ENCODE measurements at places on chromosomes 1 and 21. TPM values are rescaled to one million over a fixed set of nuclear protein-coding genes. Genes with fewer than 3 reads are reported as not detected.
A peak's percentile ranks its signal among the peaks of the same experiment; 100 is the strongest.

GRCh38 chr1:238419209-238419608, 528.5 kb upstream of the ZP4 start:
- H3K36me3 ChIP-seq, result no peaks in the 10 kb centered on the region
- H3K27ac ChIP-seq, result no peak overlapping the region
- DNase-seq, result no peak

GRCh38 chr1:42947117-42947516, 11.6 kb downstream of the SLC2A1 start:
- H3K36me3 ChIP-seq, result no peaks in the 10 kb centered on the region
- peak overlapping the region; percentile 93 for H3K27ac ChIP-seq
- H3K4me3 ChIP-seq, result no peak overlapping the region
- H3K4me1 ChIP-seq, result peaks cover 41% of the 10 kb centered on the region
- H3K27me3 ChIP-seq, result no peaks in the 10 kb centered on the region

- H3K4me1 ChIP-seq, result no peaks in the 10 kb centered on the region
- no peak overlapping the region for H3K4me3 ChIP-seq
- H3K27me3 ChIP-seq, result no peaks in the 10 kb centered on the region
- H3K36me3 ChIP-seq, result no peaks in the 10 kb centered on the region
Observed at GRCh38 chr1:204170494-204171155, 4.5 kb upstream of the REN start.

DNA sequence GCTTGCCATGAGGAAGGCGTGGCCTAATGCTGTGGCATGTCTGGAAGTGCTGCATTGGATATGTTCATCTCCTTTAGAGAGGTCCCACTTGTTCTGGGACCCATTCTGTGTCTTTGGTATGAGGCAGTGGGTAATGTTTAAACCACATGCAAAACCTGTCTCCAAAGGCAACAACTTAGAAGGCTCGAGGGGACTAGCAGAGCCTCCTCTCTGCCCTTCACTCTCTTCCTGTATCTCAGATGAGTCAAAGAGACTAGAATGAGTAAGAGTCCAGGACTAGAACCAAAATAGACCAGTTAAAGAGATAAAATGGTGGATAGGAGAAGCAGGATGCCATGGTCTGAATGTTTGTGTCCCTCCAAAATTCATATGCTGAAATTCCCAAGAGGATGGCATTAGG, 220.8 kb upstream of the KIAA0040 start:
- no peaks in the 10 kb centered on the region for H3K4me1 ChIP-seq
- H3K27me3 ChIP-seq, result no peaks in the 10 kb centered on the region
- no peak for DNase-seq
- H3K4me3 ChIP-seq, result no peak overlapping the region
- H3K36me3 ChIP-seq, result no peaks in the 10 kb centered on the region

DNA sequence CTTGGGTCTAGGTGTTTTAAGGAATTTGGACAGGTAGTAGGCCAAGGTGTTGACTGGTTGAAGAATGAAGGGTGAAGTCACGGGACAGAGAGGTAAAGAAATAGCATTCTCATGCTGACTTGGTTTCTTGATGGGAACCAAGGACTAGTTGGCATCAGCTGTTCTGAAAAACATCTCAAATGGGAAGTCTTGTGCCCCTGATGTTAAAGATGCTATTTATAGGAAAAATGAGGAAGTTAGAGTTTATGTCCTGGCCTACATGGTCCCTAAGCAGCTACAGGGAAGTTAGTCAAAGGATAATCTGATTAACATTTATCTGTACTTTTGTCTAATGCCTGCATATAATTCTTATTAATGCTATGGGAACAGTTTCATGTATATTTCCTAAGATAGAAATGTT, 262.4 kb downstream of the HHIPL2 start:
- H3K27ac ChIP-seq, result no peak overlapping the region
- no peak for DNase-seq
- H3K4me1 ChIP-seq, result no peaks in the 10 kb centered on the region
- H3K4me3 ChIP-seq, result no peak overlapping the region

DNA sequence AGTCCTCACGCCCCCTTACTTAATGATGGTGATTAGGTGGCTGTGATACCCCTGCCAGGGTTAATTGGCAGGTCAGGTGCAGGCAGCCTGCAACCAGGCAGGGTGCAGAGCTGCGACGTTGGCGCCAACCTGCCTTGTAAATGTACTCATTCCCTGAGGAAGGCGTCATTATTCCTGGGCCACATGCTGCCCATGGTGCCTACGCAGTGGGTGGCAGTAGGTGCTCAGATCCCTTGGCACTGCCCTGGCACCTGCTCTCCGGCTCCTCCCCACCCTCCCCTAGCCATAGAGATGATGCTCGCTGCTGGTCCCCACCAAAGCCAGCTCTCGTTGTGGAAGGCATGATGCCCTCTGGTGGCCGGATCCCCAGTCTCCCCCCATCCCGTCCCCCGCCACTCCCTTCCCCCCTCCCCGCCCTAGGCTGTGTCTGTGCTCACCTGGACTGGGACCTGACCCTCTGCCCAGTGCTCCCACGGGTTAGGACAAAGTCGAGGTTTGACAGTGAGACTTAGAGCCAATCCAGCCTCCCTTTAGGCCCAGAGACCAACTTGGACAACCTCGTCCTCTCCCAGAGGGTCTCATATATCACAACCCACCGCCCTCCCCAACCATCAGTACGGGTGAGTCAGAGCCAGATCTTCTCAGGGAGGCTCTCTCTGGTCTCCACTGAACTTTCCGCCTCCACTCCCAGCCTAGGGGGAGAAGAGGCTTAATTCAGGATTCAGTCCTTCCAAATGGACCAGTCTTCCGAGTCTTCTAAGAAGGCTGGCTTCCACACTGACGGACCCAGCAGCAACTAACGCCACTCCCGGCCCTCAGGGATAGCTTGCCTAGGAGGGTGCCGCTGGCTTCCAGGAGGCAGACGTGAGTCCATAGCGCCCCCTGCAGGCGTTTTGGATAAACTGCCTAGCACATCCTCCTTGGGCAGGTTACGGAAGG, 5.7 kb downstream of the KRTCAP2 start:
- no peak overlapping the region for H3K27ac ChIP-seq
- H3K36me3 ChIP-seq, result peaks cover 24% of the 10 kb centered on the region
- H3K4me1 ChIP-seq, result peaks cover 3% of the 10 kb centered on the region
- no peaks in the 10 kb centered on the region for H3K27me3 ChIP-seq
- DNase-seq, result no peak

GRCh38 chr1:87117761-87118368, 203.4 kb downstream of the HS2ST1 start:
- H3K4me1 ChIP-seq, result no peaks in the 10 kb centered on the region
- no peak overlapping the region for H3K27ac ChIP-seq
- no peak overlapping the region for H3K4me3 ChIP-seq
- H3K36me3 ChIP-seq, result no peaks in the 10 kb centered on the region
- H3K27me3 ChIP-seq, result no peaks in the 10 kb centered on the region

DNA sequence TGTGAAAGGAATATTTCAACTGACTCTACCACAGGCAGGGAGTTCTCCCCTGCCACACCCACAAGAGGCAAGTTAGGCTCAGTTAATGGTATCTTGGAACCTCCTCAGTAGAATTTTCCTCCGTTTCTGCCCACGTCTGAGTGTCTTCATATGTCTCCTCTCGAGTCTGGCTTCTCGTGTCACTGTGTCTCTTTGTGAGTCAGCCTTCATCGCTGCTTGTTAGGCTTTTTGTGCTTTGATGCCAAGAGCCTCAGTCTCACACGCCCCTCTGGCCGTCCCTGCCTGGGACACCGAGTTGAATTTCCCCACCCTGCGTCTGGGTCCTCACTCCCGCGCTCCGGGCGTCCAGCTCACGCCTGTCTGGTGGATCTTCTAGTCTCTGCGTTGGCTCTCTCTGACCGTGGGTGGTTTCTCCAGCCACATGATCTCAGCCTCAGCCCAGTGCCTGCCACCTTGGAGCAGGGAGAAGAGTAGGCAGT, 125.7 kb upstream of the GADD45A start:
- peak; percentile 83 for DNase-seq
- peak overlapping the region; percentile 58 for H3K27ac ChIP-seq
- no peaks in the 10 kb centered on the region for H3K36me3 ChIP-seq
- no peaks in the 10 kb centered on the region for H3K27me3 ChIP-seq

DNA sequence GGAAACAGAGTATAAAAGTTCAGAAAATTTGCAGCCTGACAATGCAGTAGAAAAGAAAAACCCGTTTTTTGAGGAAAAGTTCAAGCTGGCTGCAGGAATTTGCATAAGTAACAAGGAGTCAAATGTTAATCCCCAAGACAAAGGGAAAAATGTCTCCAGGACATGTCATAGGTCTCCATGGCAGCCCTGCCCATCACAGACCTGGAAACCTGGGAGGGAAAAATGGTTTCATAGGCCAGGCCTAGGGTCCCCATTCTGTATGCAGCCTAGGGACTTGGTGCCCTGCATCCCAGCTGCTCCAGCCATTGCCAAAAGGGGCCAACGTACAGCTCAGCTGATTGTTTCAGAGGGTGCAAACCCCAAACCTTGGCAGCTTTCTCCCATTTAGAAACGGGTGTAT, 3.6 kb upstream of the KCNT2 start:
- no peaks in the 10 kb centered on the region for H3K36me3 ChIP-seq
- no peak overlapping the region for H3K27ac ChIP-seq
- no peaks in the 10 kb centered on the region for H3K27me3 ChIP-seq
- H3K4me1 ChIP-seq, result no peaks in the 10 kb centered on the region
- no peak for DNase-seq

GRCh38 chr1:176271572-176271971, 64.5 kb upstream of the COP1 start:
- no peaks in the 10 kb centered on the region for H3K4me1 ChIP-seq
- no peaks in the 10 kb centered on the region for H3K36me3 ChIP-seq
- no peak for DNase-seq
- H3K4me3 ChIP-seq, result no peak overlapping the region

- DNase-seq, result no peak
- no peak overlapping the region for H3K4me3 ChIP-seq
- H3K36me3 ChIP-seq, result peaks cover 96% of the 10 kb centered on the region
Observed at GRCh38 chr1:2400576-2400909, 8.9 kb downstream of the RER1 start.

DNA sequence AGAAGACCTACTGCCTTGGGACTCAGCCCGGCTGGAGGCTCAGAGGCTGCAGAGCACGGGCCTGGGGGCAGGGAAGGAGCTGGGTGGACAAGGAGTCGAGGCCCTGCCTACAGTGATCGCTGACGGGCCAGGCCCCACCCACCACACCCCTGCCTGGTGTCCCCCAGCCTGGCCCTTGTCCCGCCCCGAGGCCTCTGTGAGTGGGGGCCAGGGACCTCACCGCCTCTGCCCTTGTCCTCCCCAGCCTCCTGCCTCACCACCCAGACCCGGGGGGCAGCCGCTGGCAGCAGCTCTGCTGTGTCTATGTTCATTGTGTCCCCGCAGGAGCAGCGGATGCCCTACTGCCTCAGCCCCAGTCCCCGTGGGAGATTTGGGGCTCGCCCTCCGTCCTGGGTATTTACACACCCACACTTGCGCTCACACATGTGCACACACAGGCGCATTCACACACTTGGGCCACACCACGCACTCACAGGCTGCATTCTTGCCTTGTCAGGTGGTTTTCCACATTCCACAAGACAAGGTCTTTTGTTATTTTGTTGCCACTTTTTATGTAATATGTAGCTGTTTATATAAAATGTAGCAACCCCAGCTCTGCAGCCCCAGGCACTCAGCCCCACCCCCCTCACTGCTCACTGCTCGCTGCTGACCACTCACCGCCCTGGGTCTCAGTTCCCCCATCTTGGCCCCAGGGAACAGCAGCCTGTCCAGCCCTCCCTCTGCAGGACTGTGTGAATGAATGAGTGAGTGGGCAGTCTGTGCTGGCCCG, 7.3 kb downstream of the PFKL start:
- no peaks in the 10 kb centered on the region for H3K27me3 ChIP-seq
- no peak overlapping the region for H3K4me3 ChIP-seq
- peaks cover 34% of the 10 kb centered on the region for H3K36me3 ChIP-seq

DNA sequence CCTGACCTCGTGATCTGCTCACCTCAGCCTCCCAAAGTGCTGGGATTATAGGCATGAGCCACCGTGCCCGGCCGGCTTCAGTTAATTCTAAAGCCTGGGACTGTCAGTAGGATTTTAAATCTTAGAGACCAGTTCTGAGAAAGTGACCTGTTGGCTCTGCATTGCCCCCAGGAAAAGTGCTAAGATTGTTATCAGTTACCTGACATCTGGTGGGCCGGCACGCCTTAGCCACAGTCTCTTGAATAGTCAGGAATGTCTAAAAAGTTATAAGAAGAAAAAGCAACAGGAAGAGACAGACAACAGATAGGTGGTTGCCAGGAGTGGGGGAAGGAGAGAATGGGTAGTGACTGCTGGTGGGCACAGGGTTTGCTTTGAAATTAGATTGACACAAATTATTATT, 35.1 kb downstream of the RABGAP1L start:
- no peak overlapping the region for H3K4me3 ChIP-seq
- no peak for DNase-seq
- H3K36me3 ChIP-seq, result no peaks in the 10 kb centered on the region
- no peak overlapping the region for H3K27ac ChIP-seq
- H3K27me3 ChIP-seq, result no peaks in the 10 kb centered on the region

The RHCE gene
- total RNA-seq, result not detected

The ERICH3 gene
- not detected for total RNA-seq

The INSRR gene
- 2.9 TPM for total RNA-seq
